Cardiac ventricle fibroblast (primary cell): ENCODE measurements at places on chromosomes 12 and 14. TPM values are rescaled to one million over a fixed set of nuclear protein-coding genes. Genes with fewer than 3 reads are reported as not detected.

Gene P2RX2
- total RNA-seq: not detected in 2 replicates

Gene DHRS4L2
- 8.2 and 13.2 TPM in 2 replicates for total RNA-seq

Gene KRT6C
- total RNA-seq: not detected in 2 replicates

Gene MYO1H
- not detected in 2 replicates for total RNA-seq

Gene CBX5
- 31.0 and 35.6 TPM in 2 replicates for total RNA-seq

Gene LRRK2
- 4.9 and 5.8 TPM in 2 replicates for total RNA-seq

Gene LUM
- total RNA-seq: 747 and 759 TPM in 2 replicates

Gene KCNJ8
- 1.5 and 2.9 TPM in 2 replicates for total RNA-seq

Gene CDKN1B
- total RNA-seq: 34.2 and 36.3 TPM in 2 replicates

Gene NKX2-1
- not detected in 2 replicates for total RNA-seq

Gene DENR
- 21.1 and 23.5 TPM in 2 replicates for total RNA-seq

Gene WNT1
- total RNA-seq: not detected in 2 replicates

Gene EIF2S3B
- 0.25 and 0.29 TPM in 2 replicates for total RNA-seq

Gene CCDC177
- total RNA-seq: 0.20 TPM in 1 of 2 replicates, not detected in the other

Gene TAS2R7
- not detected in 2 replicates for total RNA-seq

Gene CLEC2A
- total RNA-seq: not detected in 2 replicates

Gene ERH
- 73.9 and 114 TPM in 2 replicates for total RNA-seq

Gene ZDHHC22
- total RNA-seq: not detected in 2 replicates

Gene TTC8
- total RNA-seq: 24.2 and 41.3 TPM in 2 replicates

Gene TSPAN19
- total RNA-seq: not detected in 2 replicates

Gene C12orf60
- total RNA-seq: 1.8 and 3.7 TPM in 2 replicates

Gene PMCH
- total RNA-seq: not detected in 2 replicates

Gene RFX4
- not detected in 2 replicates for total RNA-seq

Gene MSRB3
- 25.6 and 31.1 TPM in 2 replicates for total RNA-seq

Gene MANSC4
- total RNA-seq: not detected in 2 replicates

Gene RIMBP2
- 0.31 and 0.93 TPM in 2 replicates for total RNA-seq

Gene KLHDC1
- 3.0 and 3.2 TPM in 2 replicates for total RNA-seq

Gene KRT84
- not detected in 2 replicates for total RNA-seq

Gene CAPS2
- total RNA-seq: 1.5 and 2.4 TPM in 2 replicates

Gene KRT3
- total RNA-seq: not detected in 2 replicates

Gene MUCL1
- not detected in 2 replicates for total RNA-seq

Gene MBIP
- total RNA-seq: 13.5 TPM in 2 replicates

Gene SERPINA10
- total RNA-seq: not detected in 2 replicates

Gene GPR84
- not detected in 2 replicates for total RNA-seq

Gene ARHGDIB
- 51.7 and 66.2 TPM in 2 replicates for total RNA-seq

Gene IFT81
- 5.3 and 7.0 TPM in 2 replicates for total RNA-seq

Gene PYGL
- total RNA-seq: 98.7 and 102 TPM in 2 replicates

Gene TROAP
- 4.1 and 6.7 TPM in 2 replicates for total RNA-seq

Gene OR10G3
- not detected in 2 replicates for total RNA-seq

Gene LMNTD1
- total RNA-seq: 1.3 TPM in 1 of 2 replicates, not detected in the other

Gene C14orf39
- not detected in 2 replicates for total RNA-seq

Gene GYS2
- total RNA-seq: not detected in 2 replicates

Gene CABP1
- 0.44 TPM in 1 of 2 replicates, not detected in the other for total RNA-seq

Gene DNAI7
- 0.12 and 0.54 TPM in 2 replicates for total RNA-seq

Gene SSPN
- 7.2 and 8.2 TPM in 2 replicates for total RNA-seq

Gene COX8C
- not detected in 2 replicates for total RNA-seq

Gene EMP1
- 465 and 785 TPM in 2 replicates for total RNA-seq

Gene PFKM
- total RNA-seq: 51.6 and 52.3 TPM in 2 replicates

Gene CD4
- total RNA-seq: 0.49 and 0.75 TPM in 2 replicates

Gene TPPP2
- total RNA-seq: not detected in 2 replicates

Gene GMFB
- total RNA-seq: 38.3 and 40.9 TPM in 2 replicates

Gene IAPP
- total RNA-seq: not detected in 2 replicates

Gene NYNRIN
- total RNA-seq: 7.6 and 9.5 TPM in 2 replicates

Gene MYF6
- not detected in 2 replicates for total RNA-seq

Gene ESPL1
- 1.1 and 3.6 TPM in 2 replicates for total RNA-seq

Gene LRRIQ1
- not detected in 2 replicates for total RNA-seq

Gene NEMP1
- total RNA-seq: 2.2 and 3.5 TPM in 2 replicates

Gene C2CD5
- 15.1 and 15.5 TPM in 2 replicates for total RNA-seq

Gene RDH16
- 0.06 TPM in 1 of 2 replicates, not detected in the other for total RNA-seq
